ENCODE measurements at places on chromosomes 2 and 18.

- DNase-seq, result no peak
These were observed 288.4 kb downstream of the LRRTM1 start for GRCh38 chr2:80016171-80016570.

- no peak for DNase-seq
These were observed 3.6 kb upstream of the GYPC start for GRCh38 chr2:126652323-126652891.

GRCh38 chr2:42195559-42195958 lies 26.4 kb downstream of the EML4 start:
- no peak for DNase-seq

DNA sequence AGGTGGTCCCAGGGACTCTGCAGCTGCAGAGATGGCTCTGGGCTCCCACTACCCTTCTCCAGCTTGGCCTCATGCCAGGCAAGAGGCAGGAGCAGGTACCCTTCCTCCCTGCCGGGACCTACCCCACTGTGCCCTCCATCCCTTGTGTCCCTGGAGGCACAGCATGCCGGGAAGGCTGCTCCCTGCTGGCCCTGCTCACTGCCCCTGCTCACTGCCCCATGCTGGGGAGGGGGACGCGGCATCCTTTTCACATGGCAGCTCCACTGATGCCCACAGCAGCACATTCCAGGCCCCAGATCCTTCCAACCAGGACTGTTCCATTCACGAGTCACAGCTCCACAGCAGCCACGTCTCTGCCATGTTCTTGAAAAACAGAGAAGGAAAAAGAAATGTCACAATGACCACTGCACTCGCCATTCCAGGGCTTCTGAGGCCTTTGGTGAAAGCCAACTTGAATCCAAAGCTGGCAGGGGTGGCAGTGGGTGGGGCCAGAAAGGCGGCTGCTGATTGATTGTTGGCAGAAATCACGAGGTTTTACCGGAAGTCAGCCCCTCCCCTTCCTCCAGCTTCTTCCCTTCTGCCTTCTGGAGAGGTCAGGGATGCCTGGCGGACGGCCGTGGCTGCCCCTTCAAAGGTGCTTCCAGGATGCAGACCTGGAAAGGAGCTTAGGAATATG lies 268.0 kb downstream of the CYP26B1 start:
- DNase-seq, result no peak

- no peak for DNase-seq
These were observed 494.7 kb downstream of the BCL11A start for GRCh38 chr2:60058781-60059180.

- no peak for DNase-seq
These were observed 189.2 kb downstream of the NCKAP5 start for GRCh38 chr2:133378928-133379549.

GRCh38 chr2:28643327-28643726 lies 108.3 kb upstream of the PPP1CB start:
- DNase-seq, result no peak

Measured in RWPE2 (cell line).